Vagina (tissue), 2 donors: ENCODE measurements at places on chromosomes 11 and 22. TPM values are rescaled to one million over a fixed set of nuclear protein-coding genes. Genes with fewer than 3 reads are reported as not detected.

Gene PDE3B
- total RNA-seq, result 10.1 TPM

GRCh38 chr22:31790240-31790639 lies 36.4 kb downstream of the DEPDC5 start:
- no peak for DNase-seq

Gene MAPK8IP1
- 7.1 TPM for total RNA-seq

GRCh38 chr11:102138223-102138622 lies 28.0 kb downstream of the YAP1 start:
- DNase-seq, result no peak

DNA sequence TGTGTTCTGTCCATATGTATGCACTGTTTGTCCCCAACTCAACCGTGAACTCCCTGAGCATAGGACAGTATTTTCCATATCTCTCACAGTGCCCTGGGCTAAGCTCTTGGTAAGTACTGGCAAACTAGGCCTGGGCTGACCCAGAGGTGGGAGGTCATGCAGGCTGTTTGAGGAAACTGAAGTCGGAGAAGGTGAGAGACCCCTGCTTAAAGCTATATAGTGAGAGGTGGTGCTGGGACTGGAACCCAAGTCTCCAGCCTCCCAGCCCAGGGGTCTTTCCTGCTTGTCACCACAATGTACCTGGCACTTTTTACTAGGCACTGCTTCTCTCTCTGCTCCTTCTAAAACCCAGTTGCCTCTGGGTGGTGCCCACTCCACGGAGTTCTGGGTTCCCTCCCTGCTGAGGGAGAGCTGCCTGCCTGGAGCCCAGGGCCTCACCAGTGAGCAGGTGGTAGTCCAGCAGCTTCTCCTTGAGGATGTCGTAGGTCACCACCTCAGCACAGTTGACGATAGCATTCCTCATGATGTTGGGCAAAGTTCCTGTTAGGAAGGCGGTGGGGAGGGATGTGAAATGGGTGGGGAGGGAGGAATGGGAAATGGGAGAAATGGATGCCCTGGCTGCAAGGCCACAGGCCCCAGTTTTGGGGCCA lies 4.7 kb downstream of the UCP3 start:
- DNase-seq, result no peak

DNA sequence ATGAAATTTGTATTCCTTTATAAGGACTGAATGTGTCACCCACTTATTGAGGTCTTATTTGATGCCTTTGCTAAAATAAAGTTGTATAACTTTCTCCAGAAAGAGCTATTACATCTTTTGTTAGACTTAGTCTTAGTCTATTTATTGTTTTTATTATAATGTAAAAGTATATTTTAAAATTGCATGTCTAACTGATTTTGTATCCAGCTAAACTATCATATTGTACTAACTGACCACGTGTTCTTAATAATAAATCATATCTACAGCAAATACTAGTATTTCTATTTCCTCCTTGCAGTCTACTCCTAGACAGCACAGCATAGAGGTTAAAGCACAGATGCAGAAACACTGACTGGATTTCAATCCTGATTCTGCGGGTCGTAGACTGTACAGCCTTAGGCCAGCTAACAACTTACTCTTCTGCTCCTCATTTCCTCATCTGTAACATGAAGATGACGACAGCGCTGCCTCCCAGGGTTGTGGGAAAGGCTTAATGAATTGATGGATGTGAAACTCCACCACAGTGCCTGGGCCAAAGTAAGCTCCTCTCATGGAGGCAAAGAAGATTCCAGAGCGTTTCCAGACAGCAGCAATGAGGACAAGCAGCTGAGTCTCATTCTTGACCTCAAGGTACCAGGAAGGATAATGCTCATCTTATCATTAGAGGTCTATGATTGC lies 13.2 kb downstream of the IFITM10 start:
- no peak for DNase-seq

- DNase-seq, result no peak
Observed at GRCh38 chr11:113286509-113287497, 27.6 kb upstream of the TTC12 start.

DNA sequence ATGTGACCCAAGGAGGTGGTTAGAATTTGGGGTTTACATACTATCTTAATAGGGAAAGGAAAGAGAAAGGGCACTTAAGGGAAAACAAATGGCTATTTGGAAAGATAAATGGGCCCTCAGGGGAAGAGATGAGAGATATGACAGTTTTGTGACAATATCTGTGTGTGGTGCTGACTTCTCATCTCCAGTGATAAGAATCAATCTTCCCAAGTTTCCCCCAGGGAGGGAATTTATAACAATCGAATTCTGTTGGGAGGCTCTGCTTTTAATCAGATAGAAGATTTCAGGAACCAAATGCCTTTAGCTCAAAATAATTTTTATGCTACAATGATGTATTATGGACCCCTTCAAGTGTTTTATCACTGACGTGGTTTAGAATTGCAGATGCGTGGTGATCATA lies 46.3 kb upstream of the PAMR1 start:
- no peak for DNase-seq

- DNase-seq, result no peak
Observed at GRCh38 chr11:73404048-73404447, 27.8 kb downstream of the RELT start.

DNA sequence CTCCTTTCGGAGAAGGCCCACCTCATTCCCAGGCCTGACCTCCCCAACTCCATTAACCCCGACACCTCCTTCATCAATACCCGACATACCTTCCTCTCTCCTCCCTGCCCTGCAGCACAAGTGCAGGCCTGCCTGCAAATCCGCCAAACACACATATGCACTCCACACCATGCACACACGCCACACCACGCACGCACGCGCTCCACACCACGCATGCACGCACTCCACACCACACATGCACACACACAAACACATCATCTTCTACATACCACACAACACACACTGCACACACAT lies 629.6 kb downstream of the TBC1D22A start:
- no peak for DNase-seq

Gene ZNRF3
- total RNA-seq, result 7.9 TPM

DNA sequence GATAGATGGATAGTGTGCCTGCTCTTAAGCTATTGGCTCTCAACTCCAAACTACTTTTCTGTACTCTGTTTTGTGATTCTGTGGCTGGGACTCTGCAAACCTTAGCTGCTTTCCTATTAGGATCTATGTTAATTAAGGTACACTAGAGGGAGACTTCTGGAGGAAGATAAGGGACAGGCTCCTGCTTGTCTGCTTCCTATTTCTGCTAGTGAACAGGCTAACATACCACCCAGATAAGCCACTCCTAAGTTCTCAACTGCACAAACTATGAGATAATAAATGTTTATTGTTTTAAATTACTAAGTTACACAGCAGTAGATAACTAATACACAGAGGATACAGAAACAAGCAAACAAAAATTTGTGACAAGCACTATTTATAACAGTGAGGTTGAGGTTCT lies 10.2 kb upstream of the NXPE2 start:
- DNase-seq, result no peak

DNA sequence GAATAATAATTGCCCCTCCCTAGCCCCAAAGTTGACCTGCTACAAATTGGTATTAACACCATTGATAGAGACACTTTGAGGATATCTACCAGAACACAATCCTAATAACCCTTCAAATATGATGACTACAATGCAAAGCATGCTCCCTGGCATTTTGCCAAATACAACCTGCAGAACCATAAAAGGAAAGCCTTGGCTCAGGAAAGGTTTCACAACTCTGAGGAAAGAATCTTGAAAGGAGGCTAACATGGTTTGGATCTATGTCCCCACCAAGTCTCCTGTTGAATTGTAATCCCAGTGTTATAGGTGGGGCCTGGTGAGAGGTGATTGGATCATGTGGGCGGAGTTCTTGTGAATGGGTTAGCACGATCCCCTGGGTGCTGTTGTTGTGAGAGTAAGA lies 140.4 kb upstream of the ARHGAP42 start:
- no peak for DNase-seq

GRCh38 chr22:38077595-38077994 lies 6.4 kb downstream of the SLC16A8 start:
- no peak for DNase-seq

DNA sequence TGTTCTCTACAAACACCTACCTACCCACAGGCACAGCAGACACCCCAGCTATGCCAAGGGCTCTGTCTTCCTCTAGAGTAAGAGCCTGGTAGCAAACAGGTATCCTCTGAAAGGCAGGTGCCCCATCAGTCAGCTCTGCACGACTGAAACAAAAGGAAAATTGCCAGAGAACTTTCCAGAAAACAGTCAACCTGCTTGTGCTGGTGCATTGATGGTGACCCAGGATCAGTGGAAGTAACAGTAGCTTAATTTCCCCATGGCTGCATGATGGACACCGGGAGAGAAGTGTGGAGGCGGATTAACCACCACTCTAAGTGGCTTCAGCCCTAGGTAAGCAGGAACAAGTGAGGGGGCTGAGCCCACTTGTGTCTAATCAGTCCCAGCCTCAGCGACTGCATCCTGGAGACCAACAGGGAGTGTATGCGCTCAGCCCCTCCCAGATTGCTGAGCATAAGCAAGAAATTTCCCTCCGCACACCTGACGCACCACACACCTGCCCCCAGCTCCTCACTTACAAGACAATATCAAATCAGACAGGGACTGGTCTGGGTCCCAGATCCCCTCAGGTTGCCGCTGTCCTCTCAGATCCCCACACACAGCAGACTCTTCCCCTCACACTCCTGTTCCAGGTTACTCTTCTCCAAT lies 70.7 kb upstream of the IGLL5 start:
- DNase-seq, result no peak

Gene ANGPTL5
- total RNA-seq, result not detected

Gene OR4D9
- total RNA-seq, result not detected

Gene C22orf15
- total RNA-seq, result not detected

DNA sequence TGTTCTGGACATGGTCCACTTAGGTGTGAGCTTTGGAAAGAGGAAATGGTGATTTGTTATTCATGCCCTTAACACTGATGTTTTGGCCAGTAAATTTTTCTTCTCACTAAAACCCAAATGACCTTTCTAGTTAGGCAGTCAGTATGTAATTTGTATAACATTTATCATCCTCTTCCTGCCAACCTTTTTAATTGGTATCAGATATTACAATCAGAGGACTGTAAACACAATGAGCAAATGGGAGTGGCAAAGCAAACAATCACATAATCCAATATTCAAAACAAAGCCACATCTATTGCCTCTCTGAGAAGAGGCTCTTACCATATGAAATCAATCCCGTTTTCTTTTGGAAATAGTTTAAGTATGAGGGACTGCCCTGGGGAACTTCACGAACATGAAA lies 49.1 kb downstream of the BBOX1 start:
- no peak for DNase-seq

DNA sequence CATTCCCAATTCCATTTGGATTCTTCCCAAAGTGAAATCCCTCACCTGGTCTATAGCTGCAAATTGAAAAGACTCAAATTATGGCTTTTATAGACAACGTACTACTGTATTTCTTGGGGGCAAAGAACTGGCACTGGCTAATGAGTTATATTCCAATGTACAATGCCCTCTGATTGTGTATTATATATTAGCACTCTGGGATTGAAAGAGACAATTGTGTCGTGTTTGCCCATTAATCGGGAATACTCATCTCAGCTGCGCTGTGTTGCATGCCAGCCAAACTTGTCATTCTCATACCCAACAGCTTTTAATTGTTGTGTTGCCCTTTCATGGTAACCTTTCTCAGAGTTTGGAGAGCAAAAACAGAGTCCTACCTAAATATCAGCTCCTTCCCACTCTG lies 55.0 kb upstream of the ZBTB44 start:
- no peak for DNase-seq

DNA sequence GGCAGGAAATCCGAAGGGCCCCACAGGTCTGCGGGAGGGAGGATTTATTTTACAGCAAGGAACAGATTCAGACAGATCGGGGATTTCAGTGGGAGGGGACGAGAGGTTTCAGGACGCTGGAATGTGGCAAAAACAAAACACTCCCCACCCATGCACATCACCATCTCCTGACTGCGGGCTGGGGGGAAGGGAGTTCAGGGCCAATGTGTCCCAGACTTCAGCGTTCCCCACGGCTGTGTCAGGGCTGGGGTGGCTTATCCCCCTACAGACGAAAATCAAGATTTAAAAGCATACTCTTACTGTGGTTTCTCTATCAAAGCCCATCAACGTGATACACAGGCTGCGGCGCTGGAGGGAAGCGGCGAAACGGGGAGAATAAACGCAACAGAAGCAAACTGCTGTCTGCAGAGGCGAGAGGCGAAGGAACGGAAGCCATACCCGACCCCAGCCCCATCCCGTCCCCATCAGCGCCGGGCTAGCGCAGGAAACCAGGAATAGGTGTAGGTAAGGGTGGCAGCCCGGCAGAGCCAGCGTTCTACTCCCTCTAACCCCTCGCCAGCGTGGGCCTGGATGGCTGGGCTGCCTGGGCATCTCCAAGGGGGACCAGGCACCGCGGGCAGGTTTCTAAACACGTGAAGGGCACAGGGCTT lies 2.7 kb downstream of the TENM4 start:
- no peak for DNase-seq

- no peak for DNase-seq
Observed at GRCh38 chr11:67495234-67496005, 9.7 kb downstream of the PITPNM1 start.

- no peak for DNase-seq
Observed at GRCh38 chr22:29002603-29003002, 59.0 kb downstream of the C22orf31 start.

Gene TMEM191B
- not detected for total RNA-seq

DNA sequence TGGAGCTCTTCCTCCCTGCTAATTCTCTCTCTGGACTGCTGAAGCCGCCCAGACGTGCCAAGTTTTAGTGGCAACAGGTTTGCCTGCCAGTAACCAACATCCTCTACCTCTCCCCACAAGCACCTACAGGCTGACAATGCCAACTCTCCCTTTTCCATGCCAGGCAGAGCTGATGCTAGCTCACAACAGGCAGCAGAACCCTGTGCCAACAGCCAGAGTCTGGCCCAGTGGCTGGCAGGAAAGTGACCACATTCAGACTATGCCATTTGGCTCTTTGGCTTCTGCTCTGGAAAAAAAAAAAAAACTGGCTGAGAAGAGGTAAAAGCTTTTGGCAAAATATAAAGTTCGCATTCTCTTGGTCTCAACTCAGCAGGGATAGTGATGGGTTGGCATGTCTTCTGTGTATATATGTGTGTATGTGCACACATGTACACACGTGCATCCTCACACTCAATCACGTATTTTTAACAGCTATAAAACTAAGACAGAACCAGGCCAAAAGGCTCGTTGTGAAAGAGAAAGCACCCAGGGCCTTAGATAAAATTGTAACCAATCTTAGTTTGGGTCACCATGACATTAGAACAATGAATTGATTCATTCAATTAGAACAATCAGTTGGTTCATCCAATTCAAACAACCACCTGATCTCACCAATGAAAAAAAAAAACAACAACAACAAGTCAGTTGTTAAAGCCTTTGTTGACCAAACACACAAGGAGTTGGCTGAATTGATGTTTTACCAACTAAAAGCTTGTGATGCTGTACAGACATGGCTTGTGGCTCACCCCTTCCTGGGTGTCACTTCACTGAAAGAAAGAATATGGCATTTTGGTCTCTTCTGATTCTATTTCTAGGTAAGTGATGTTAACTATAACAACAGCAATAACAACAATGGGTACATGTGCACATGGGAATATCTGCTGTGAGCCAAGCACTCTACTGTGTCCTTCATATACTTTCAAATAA lies 48.6 kb downstream of the TRIM29 start:
- DNase-seq, result no peak
